Astrocyte (in vitro differentiated cells and primary cell): ENCODE measurements at places on chromosomes 6 and 20. TPM values are rescaled to one million over a fixed set of nuclear protein-coding genes. Genes with fewer than 3 reads are reported as not detected.

GRCh38 chr6:50271266-50271665, 221.5 kb upstream of the DEFB112 start:
- no peak for DNase-seq

Gene DPPA5
- not detected in 2 replicates for total RNA-seq

DNA sequence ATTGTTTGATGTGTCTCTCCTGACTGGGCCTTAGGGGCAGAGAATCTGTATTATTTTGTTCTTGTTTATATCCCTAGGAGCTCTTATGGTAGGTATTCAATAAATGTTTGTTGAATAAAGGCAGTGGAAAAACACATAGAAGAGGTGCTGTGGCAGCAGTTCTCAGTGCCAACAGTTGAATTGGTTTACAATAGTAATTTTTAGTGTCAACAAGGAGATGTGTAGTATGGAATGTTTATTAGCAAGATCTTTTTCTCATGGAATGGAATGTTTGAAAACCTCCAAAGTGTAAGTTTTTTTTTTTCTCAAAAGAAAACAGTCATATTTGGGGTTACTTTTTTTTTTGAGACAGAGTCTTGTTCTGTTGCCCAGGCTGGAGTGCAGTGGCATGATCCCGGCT, 28.0 kb downstream of the ASXL1 start:
- DNase-seq: peak; percentile 9

Gene GLP1R
- total RNA-seq: not detected in 2 replicates

DNA sequence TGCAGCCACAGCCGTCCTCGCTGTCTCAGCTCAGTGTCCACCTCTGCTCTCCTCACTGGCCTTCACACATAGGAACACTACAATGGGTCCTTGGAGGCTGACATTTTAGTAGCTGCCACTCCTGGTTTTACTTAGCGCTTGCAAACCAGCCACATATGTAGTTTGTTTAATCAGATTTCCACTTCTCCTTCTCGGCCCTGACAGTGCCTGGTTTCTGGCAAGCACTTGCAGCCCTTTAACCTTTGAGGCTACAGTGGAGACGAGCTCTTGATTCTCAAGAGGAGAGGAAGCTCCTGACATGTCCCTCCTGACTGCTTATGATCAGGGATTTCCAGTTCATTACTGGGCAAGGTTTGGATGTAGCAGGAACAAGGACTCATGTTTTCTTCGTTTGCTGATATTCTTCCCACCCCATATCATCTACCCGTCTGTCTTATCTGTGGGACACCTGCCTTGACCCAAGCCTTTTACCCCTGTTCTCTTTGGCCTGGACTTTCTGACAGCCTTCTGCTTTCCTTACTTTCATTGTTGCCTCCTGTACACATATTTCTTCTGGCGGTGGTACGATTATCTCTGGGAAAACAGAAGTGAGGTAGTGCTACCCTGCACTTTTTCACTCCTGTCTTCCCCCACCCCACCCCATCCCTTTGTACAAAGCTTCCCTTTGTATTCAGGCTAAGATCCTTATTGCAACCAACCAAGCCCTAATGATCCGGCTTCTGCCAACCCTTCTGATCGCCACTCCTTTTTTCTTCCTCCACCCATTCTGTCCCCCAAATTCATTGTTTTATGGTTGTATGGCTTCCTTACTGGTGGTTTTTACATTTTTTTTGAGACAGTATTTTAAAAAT, 31.2 kb downstream of the CEP43 start:
- DNase-seq: no peak
